Stimulated activated CD8-positive, alpha-beta memory T cell treated with anti-CD3 and anti-CD28 coated beads, Interleukin-7, amount 100 ng/mL, for 24 hours (primary cell): ENCODE measurements at places on chromosomes 6 and 20.

DNA sequence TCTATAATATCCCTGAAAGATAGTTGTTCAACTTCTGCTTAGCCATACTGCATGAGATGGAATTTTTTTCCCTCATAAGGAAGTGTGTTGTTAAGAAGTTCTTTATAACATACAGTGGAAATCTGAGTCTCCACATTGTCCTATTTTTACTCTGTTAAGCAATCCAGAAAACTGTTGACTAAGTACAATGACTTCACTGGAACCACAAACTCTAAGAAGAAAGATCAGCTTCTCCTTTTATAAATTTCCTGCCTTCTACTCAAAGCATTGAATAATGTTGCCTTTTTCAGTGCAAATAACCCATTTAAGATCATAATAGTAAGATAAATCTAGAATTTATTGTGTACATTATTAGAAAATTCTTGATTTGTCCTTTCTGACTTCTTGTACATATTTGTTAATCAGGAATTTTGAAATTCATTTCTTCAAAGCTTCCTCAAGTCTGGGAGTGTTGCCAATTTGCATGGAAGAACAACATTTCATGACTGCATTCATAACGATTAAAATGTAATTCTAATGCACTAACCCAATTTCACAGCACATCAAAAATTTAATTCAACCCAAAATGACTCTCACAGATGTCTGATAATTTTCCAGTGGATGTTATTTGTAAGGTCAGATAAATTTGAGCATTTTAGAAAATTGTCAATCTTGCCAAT is 45.6 kb upstream of the ANKEF1 start:
- no peak for DNase-seq

GRCh38 chr6:50135968-50136367 is 86.2 kb upstream of the DEFB112 start:
- no peak for DNase-seq

GRCh38 chr20:44650771-44651433 is 597 bp downstream of the ADA start:
- no peak for DNase-seq

DNA sequence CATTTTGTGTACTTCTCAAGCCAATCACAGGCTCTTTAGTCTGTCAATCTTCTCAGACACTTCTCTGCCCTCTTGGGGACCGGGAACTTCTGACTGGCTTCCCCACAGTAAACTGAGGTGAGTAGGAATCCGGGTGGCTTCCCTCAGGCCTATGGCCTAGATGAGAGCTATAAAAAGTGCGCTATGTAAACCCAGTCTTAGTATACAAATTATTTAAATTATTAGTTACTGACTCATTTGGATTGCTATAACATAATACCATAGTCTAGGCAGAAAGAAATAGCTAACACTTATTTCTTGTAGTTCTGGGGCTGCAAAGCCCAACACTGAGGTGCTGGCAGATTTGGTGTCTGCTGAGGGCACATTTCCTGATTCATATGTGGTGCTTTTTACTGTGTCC is 109.2 kb upstream of the MCHR2 start:
- DNase-seq, result no peak

DNA sequence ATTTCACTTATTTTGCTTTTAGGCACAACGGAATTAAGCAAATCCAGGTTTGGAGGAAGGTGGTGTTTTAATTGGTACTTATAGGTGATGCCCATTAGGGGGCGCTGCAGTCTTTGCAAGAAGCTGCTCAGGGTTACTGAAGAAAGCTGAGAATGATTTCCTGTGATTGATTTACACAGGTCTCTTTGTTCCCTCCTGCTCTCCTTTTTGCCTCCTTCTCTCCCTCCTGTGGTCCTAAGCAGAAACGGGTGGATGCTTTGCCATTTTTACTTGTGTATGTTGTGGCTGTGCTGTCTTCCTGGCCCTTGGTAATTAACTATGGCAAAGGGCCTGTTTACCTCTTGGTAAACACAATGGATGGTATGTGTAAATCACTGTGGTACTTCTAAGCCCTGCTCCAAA is 97.8 kb downstream of the ANKS1A start:
- peak; percentile 27 for DNase-seq

GRCh38 chr6:14804785-14805210 is 441.1 kb upstream of the JARID2 start:
- DNase-seq, result no peak

DNA sequence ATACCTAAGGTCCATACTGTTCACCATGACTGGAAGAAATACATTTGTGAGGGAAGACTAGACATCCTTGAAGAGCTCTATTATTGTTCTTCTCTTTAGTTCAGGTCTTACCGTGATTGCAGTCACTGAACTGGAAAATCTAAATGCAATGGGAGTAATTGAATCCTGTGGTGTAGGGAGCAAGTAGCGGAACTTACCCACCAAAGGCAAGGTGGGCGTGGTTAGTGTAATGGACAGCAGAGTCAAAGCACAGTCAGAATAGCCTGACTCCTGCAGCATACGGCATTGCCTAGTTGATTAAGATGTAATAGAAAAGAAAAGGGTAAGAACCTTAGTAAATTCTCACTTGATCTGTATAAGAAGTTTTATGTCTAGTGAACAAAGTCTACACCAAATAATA is 679.7 kb upstream of the EPHA7 start:
- no peak for DNase-seq

DNA sequence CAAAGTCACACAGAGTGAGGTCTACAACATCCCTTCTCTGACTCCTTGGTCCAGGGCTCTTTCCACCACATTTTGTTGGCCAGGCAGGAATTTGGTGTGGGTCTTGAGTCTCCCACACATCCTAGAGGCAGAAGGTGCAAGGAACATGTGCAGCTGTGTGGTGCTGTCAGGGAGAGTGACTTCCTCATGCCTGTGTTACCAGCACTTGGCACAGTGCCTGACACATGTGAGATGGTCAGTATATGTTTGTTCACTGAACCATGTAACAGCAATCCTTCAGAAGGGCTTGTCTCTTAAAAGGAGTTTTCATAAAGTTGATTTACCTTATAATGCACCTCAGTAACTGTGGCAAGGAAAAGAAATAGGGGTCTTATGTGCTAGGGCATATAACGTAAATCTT is 168.5 kb downstream of the CDC5L start:
- no peak for DNase-seq

- DNase-seq, result no peak
Measured at GRCh38 chr6:52301326-52301725, 16.8 kb upstream of the MCM3 start.

- DNase-seq, result no peak
Measured at GRCh38 chr6:74705451-74705850, 500.4 kb downstream of the COL12A1 start.

- no peak for DNase-seq
Measured at GRCh38 chr6:6393069-6393529, 72.6 kb upstream of the F13A1 start.

- DNase-seq, result no peak
Measured at GRCh38 chr6:21942897-21943296, 349.3 kb downstream of the SOX4 start.

- no peak for DNase-seq
Measured at GRCh38 chr6:3557336-3557735, 100.5 kb upstream of the SLC22A23 start.

DNA sequence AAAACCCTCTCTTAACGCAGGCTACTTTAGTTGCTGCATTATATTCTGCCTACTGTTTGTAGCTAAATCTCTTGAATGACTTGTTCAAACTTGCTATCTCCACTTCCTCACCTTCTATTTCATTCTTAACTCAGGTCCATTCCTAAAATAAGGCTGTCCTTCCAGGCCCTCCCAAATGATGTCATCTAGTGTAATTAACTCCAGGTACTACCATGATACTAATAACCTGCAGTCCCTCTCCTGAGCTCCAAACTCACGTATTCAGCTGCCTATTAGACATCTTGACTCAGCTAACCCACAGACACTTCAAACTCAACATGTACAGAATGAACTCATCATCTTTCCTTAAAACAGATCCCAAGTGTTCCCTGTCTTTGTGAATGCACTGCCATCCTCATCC is 10.5 kb upstream of the TOP1 start:
- no peak for DNase-seq

- no peak for DNase-seq
Measured at GRCh38 chr20:10854976-10855375, 181.2 kb upstream of the JAG1 start.

GRCh38 chr6:170186006-170186935 is 104.6 kb downstream of the DLL1 start:
- DNase-seq, result no peak

DNA sequence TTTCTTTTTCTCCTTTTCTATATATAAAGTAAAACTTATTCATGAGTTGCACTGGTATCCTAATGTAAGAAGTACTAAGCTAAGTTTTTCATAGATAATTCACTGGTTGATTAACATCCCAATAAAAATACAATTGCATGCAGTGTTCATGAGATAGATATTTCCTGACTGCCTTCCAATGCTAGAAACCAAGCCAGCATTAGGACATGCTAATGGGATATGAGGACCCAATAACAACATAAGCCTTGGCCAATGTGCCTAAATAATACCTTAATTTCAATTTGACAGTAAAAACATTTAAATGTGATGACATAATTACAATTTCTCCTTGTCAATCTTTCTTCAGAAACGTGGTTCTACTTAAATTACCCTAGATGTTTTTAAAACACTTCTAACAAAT is 152.7 kb downstream of the RNGTT start:
- no peak for DNase-seq

GRCh38 chr6:25788305-25788922 is 33.9 kb downstream of the SLC17A4 start:
- DNase-seq, result no peak

- DNase-seq, result no peak
Measured at GRCh38 chr6:16389642-16390041, 151.3 kb downstream of the GMPR start.

DNA sequence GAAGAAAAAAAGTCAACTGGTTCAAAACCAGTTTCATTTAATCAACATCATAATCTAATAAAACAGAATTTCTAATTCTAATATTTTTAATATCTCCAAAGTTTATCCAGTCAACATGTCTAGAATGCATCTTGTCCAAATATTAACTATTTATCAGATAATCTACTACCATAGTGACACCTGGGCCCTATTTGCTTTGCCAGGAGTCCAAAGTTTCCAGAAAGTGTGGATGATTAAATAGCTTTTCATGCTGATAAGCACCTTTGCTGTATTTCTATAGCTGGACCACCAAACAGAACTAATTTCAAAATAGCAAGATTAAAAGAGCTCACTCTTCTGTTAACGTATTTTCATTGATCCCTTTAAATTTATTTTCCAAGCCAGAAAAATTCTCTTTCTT is 12.3 kb upstream of the TAAR1 start:
- no peak for DNase-seq

- DNase-seq, result no peak
Measured at GRCh38 chr6:125367036-125367782, 65.4 kb upstream of the HDDC2 start.

DNA sequence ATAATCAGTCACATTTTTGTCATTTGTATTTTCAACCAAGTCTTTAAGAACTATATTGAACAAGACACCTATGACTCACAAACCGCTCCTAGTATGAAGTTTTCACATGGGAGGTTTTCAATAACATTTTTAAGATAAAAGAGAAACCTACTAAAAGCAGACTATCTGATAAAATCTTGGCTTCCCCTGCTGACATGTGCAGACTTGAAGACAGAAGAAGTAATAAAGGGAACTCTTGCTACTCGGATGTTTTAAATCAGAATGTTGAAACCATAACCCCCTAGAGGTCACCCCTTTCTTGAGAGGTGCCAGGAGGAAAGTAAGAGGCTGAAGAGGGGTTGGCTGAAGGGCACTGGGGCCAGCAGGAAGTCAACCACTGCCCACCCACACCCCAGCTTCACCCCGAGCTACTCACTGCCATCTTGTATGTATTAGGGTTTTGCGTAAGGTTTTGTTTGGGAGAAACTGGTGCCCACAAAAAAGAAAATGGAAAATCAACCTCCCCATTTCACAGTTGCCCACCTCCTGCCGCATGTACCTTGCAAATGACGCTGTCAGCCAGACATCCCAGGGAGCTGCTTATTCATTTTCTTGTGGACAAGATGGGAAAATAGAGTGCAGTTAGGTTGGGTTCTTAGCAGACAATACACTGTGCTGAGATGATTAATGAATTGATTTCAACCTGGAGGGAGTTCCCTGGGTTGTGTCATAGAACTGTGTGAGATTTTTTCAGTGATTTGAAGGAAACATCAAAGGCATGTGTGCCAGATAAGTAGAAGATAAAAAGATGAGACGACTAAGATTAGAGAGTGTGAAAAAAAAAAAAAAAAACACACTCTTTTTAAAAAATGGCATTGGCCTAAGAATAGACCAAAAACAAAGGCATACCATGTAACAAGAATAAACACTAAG is 83.2 kb upstream of the TAB2 start:
- no peak for DNase-seq

DNA sequence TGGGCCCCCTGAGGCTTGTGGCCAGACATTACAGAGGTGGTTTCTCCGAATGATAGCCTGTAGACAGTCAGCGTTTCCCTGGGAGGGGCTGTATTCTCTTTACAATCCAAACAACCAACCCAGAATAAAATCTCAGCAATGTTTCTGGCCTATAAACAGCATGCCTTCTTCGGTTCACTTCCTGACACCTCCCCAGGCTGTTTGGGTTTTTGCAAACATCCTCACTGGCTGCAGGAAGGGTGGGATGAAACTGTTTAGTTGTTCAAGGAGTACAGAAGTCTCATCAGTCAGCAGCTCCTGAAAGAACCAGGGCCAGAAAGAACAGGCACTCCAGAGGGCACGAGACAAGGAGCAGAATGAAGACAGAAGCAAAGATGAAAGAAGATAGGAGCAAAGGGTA is 350.0 kb downstream of the QKI start:
- no peak for DNase-seq

DNA sequence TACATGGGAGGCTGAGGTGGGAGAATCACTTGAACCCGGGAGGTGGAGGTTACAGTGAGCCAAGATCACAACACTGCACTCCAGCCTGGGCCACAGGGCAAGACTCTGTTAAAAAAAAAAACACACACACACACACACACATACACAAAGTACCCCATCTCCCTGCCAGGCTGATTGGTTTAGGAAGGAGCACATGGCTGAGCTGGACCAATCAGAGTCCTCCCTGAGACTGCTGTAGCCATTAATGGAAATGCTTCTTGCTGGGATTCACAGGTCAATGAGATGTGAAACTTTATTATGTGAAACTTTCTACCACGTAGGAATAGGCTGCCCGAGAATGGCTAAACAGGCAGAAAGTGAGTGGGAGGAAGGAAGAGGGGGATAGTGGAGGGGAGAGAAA is 2.9 kb downstream of the TREM1 start:
- DNase-seq, result no peak

DNA sequence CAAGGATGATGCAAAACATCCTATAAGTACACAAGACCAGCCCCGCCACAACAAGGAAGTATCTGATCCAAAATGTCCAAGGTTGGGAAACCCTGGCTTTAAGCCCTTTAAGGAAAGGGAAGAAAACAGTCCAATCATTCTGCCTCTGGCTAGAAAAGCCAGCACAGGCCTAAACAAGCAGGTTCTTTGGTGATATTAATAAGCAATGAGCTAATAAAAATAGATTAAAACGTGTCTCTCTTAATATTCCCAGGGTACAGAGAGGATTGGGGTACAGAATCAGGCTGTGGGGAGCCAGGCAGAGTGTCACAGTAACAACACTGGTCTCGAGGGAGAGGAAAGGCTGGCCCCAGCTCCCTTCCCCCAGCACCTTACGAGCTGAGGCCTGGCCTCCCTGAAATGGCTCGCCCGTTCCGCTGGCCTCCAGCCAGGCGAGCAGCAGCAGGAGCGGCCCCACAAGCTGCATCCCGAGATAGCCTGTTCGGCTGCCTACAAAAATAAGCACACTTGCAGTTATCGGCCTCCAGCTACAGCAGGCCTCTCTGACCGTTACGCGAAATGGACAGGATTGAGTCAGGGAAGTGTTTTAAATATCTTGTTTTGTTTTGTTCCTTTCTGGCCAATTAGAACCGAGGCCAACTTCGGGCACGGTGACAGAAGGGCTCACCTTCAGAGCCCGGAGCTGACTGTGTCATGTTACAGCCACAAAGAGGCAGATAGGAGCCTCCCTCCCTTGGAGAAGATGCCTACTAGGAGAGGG is 4.0 kb upstream of the ZMYND8 start:
- no peak for DNase-seq
